ENCODE measurements at places on chromosomes 5 and 9. TPM values are rescaled to one million over a fixed set of nuclear protein-coding genes. Genes with fewer than 3 reads are reported as not detected.

DNA sequence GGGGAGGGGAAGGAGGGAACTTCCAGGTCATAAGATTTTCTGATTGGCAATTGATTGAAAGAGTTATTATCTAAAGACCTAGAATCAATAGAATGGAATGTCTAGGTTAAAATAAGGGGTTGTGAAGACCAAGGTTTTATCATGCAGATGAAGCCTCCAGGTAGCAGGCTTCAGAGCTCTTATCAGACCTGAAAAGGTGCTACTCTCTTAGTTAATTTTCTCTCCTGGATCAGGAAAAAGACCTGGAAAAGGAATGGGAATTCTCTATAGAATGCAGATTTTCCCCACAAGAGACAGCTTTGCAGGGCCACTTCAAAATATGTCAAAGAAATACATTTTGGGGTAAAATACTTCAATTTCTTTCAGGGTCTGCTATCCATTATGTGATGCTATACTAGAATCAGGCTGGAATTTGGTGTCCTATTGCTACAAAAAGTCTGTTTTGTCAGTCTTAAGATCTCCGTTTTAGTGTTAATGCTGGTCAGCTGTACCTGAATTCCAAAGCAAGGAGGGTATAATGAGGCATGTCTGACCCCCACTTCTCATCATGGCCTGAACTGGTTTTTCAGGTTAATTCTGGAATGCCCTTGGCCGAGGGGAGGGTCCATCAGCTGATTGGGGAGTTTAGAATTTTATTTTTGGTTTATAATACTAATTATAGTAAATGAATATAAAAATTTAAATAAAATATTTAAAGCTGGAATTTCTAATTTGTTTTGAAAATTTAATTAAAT is 16.6 kb upstream of the STOM start:
- DNase-seq, result no peak

- DNase-seq, result no peak
Observed at GRCh38 chr9:105262497-105262896, 18.0 kb downstream of the SLC44A1 start.

DNA sequence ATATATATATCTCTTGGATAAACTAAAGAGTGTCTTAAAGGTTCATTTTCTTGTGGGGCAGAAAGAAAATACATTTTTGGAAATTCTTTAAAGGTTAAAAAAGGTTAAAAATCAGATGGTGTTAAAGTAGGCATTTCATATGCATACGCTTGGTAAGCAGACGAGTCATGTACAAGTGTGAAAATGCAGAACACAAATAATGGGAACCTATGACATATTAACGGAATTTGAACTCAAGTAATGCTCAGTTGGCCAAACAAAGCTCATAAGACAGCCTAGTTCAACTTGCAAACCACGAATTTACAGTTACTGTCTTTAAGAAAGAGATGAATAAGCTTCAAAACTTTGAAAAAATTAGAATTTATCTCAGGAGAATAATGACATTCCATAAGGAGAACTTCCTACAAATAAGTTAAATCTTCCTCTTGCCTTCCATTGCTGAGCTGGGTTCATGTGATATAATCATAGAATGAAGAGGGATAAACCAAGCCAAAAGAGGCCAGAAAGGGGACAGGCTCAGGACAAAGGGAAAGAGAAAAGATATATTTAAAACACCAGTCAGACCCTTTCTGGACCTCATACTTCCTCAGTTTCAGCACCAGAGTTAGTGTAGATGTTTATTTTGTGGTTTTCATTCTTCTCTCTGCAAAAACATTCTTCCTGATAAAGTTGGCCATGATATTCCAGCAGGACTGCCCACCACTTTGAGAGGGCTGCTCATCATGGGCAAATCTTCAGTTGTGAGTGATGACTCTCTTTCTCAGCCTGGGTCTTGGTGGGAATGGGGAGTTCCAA is 256.7 kb upstream of the CD180 start:
- DNase-seq, result no peak

GRCh38 chr5:127029581-127030258 is 638 bp downstream of the MARCHF3 start:
- no peak for DNase-seq

GRCh38 chr5:168585119-168585856 is 6.1 kb upstream of the PANK3 start:
- DNase-seq, result no peak

DNA sequence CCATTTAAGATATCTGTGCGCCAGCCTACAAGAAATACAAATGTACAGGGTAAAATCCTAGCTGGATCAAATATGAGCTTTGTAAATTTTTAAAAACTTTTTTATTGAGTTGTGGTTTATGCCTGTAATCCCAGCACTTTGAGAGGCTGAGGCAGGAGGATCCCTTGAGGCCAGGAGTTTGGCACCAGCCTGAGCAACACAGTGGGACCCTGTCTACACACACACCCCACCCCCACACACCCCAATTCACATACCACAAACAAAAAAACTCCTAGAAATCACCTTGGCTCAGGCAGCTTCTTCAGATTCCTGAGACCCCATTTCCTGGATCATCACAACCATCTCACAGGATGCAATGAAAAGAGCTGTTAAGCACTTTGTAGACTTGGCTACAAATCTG is 46.4 kb downstream of the CDK7 start:
- DNase-seq, result no peak

- DNase-seq, result no peak
Observed at GRCh38 chr9:124272118-124272517, 14.4 kb downstream of the NEK6 start.

DNA sequence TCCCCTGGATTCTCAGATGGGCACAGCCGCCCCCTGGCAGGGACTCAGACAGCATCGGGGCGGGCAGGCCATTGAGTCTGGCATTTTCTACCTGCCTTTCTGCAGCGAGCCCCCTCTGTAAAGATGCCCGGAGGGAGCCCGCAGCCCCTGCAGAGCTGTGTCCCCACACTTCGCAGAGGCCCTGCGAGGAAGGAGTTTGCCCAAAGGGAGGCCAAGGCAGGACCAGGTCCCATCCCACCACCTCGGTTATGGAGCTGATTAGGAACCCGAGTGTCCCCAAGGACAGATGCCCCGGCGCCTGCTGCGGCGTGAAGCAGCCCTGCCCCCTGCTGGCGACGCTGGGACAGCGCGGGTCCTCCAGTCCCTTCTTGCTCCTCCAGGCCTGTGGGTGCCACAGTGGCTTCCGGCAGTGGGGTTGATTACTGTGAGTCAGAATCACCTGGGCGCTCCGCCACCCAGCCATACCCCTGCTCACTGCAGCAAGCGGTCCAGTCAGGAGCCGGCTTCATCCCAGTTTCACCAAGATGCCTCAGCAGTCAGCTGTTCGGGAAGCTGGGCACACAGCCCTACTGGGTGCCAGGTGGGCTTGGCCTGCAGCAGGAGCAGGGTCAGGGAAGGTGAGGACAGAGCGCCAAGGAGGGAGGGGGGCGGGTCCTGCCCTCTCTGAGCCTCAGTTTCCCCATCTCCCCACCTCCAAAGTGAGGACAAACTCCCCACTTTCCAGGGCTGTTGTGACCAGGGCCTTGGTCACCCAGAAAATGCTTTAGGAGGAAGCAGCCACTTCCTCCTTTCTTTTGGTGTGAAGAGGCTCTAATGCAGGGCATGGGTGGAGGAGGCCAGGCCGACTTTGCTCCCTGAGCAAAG is 117.2 kb downstream of the RXRA start:
- DNase-seq, result no peak

DNA sequence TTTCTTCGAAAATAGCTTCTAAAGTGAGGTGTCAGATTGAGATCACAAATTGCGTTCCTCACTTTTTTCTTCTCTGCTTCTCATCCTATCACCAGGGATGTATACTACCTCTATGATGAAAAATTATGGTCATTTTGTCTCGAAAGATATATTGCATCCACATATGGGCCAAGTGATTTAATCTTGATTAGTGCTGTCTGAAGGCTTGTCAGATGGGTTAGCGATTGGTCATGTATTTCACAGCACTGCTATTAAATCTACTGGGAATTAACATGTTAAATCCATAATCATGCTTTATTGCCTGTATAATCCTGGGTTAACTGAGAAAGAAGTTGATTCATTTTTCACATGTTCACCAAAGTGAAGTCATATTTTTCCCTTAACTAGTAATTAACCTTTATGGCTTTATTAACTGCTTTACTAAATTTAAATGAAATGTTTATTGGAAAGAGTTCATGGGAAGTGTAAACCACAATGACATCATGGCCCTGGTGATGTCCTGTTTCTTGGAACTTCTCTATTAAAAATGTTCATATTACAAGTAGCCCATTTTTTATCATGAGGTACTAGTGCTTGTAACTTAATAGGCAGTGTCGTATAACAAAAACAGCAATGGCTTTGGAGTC is 193.3 kb downstream of the SMC2 start:
- DNase-seq, result no peak

GRCh38 chr9:81112627-81113452 is 576.5 kb downstream of the TLE1 start:
- no peak for DNase-seq

DNA sequence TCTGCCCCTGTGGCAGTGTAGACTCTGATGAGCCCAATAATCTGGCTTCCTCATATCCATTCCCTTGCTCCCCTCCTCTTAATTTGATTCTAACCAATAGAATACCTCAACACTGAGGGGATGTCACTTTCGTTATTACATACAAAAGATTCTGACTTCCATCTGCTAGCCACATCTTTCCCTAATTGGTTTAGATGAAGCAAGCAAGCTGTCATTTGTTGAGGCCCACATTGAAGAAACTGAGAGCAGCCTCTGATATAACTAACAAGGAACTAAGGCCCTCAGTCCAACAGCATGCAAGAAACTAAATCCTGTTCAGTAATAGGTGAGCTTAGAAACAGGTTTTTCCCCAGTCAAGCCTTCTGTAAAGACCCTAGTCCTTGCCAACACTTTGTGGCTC is 5.8 kb downstream of the ADAMTS6 start:
- DNase-seq, result no peak

- no peak for DNase-seq
Observed at GRCh38 chr5:84568171-84568570, 183.5 kb upstream of the EDIL3 start.

DNA sequence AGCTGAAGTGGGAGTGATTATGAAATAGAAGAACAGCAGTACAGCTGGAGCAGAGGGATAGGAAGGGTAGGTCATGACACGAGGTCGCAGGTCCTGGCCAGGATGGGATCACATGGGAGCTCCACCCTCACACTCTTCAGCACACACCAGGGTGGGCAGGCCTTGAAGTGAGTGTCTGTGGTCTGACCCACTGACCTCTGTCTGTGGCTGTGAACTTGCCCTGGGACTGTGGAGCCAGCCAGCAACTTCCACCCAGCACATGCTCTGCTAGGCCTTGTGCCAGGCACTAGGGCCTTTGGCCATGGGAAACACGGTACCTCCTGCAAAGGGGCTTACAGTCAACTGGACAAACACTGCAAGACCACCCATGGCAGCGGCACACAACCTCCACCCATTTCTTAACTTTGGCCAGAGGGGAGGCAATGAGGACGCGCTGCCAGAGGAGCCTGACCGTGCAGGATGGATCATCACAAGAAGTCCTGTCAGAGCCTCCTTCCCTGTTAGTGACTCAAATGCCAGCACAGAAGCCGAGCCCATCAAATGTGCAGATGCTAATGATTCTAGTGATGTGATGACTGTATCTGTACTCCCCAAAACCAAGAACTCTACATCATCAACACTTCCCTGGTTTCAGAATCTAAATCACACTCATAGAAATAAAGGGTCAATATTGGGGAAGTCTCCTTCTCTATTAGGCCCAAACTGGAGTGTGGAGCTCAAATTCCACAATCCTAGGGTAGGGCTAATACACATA is 113.6 kb downstream of the DPYSL3 start:
- DNase-seq, result no peak

GRCh38 chr9:91659529-91660495 is 236.2 kb upstream of the NFIL3 start:
- no peak for DNase-seq

DNA sequence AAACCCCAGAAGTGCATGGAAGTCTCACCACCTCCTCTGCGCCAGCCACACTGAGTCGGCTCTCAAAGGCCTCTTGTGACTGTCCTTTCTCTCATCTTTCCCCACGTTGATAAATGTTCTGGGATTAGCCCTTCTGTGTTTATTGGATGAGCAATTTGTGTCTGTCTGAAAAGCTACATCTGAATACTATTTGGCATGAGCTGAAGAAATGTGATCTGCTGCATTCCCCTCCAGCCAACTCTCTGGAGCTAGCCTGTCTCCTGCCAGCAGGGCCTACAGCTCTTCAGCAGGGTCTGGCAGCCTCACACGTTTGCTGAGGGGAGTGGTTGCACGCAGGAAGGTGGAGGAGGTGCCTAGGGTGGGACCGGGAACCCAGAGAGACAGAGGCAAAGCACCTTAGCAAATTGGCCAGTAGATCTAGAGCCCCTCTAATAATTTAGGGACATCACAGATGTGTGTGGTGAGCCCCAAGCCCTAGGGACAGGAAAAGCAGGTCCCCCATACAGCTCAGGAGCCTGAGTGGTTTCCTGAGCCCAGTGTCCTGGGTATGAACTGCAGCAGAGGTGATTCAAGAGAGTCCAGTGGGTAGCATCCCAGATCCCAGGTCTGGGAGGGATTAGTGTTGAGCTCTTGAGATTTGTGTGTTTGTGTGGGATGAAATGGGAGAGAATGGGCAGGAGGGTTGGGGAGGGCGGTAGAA is 20.5 kb upstream of the B4GALT1 start:
- no peak for DNase-seq

DNA sequence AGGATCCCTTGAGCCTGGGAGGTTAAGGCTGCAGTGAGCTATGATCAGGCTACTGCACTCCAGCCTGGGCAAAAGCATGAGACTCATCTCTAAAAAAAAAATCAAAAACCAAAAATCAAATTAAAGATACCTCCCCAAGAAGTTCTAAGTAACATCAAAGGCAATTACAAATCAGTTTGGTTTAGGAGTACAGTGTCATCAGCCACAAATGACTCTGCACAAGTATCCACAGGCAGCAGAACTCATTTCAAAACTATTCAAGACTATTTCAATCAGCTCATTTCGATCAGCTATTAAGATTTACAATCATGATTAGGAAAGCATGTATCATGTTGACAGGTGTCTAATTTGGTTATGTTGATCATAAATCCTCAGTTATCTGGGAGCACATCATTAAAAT is 19.1 kb downstream of the TRMO start:
- no peak for DNase-seq

- DNase-seq, result no peak
Observed at GRCh38 chr9:110049699-110050450, 158.1 kb downstream of the C9orf152 start.

- DNase-seq, result no peak
Observed at GRCh38 chr9:80946496-80947170, 742.7 kb downstream of the TLE1 start.

TTC16 gene
- 0.03 TPM for polyA plus RNA-seq

SLC25A2 gene
- 0.10 TPM for polyA plus RNA-seq

MYOZ3 gene
- 13.7 TPM for polyA plus RNA-seq

TMEM171 gene
- polyA plus RNA-seq, result 0.58 TPM

SCGB3A1 gene
- 1.4 TPM for polyA plus RNA-seq

Data from forelimb muscle (tissue), 1 donor.